Kidney (tissue), 22 donors: ENCODE measurements at places on chromosomes 12 and 14.
A peak's percentile ranks its signal among the peaks of the same experiment; 100 is the strongest.

- DNase-seq, result no peak
Measured at GRCh38 chr12:77537663-77538062, 293.0 kb upstream of the NAV3 start.

DNA sequence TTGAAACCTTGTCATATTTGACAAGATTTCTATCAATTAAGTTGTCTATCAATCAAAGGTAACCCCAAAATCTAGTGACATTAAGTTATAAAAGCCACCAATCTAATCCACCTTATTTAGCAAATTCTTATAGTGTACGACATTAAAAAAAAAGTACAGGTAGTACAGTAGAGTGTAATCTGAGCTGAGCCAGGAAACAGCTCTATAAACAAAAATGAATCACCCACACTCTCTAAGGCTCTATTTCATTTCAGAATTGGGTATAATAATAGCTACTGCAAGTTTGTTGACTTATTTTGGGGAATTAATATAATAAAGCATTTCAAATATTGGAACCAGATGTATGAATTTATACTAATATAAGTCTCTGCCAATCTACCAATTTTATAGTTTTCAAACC, 342.4 kb upstream of the FLRT2 start:
- DNase-seq, result no peak

GRCh38 chr14:98542316-98542715, 729.7 kb downstream of the BCL11B start:
- DNase-seq, result no peak

DNA sequence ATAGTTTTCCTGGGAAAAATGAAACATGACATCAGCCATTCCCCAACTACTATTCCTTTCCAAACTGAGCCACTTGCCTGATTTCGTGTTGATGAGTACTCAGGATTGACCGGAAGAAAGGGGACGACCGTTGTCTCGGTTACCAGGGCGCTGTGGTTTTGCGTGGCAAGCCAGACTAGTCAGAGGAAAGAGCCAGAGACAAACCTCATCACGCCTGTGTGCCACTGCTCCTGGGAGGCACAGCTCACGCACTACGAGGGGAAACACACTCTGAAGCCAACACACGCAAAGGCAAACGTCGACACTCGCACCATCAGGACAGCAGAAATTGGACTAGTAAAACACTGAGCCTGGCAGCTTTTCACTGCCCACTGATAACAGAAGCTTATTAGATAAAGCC, 35.0 kb downstream of the GIT2 start:
- no peak for DNase-seq

DNA sequence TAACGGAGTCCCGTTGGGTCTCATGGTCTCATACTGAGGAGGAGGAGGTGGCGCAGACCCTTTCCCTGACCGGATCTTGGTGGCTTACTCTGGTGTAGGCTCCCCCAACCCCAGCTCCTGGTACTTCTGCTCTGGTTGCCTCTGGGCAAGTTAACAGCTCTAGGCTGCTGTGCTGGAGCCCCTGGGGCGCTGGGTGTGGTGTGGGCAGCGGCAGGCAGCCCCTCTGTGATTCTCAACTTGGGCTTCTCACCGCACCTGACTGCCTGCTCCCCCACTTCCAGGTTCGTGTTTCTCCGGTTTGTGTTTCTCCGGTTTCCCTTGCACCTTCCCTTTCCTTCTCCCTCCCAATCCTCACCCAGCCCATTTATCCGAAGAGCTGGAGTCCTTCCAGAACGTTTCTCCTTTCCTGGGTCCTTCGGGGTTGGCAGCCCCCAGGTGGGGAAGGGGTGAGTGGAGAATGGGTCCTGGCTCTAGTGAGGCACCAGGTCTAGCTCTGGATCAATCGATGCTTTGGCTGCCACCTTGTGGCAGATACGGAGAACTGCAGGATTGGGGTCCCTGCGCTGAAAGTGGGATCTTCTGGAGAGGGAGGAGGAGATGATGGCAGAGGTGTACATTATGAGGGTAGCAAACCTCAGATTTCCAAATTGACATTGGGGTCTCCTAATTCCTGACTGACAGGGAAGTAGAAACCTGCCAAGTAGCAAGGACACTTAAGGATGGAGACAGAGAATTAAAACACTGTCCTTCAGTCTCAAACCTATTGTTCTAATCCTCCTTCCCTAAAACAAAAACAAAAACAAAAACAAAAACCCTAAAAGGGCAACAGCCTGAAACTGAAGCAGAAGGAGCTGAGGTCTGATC, 8.3 kb downstream of the CISTR start:
- DNase-seq, result peak; percentile 76

- DNase-seq, result no peak
Measured at GRCh38 chr14:70776197-70776596, 33.1 kb downstream of the MAP3K9 start.

GRCh38 chr12:89927226-89927698, 218.6 kb upstream of the ATP2B1 start:
- no peak for DNase-seq

DNA sequence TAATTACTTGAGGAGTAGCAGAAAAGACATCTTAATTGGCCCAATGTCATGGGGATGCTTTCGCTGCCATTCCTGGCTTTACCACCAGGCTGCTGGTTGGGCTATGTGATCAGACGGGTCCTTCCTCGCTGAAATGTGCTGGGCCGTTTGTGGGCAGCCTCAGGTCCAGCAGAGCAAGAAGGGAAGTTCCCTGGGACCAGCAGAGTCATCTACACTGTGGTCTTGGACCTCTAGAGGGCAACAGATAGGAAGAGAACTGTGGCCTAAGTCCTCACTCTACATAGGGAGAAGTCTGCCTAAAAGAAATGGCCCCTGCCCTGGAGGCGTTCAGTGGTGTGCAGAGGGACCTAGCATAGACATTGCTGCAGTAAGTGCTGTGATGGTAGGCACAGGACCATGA, 10.9 kb downstream of the EVL start:
- DNase-seq, result no peak

GRCh38 chr12:54019091-54019811, 9.0 kb upstream of the HOXC6 start:
- no peak for DNase-seq

DNA sequence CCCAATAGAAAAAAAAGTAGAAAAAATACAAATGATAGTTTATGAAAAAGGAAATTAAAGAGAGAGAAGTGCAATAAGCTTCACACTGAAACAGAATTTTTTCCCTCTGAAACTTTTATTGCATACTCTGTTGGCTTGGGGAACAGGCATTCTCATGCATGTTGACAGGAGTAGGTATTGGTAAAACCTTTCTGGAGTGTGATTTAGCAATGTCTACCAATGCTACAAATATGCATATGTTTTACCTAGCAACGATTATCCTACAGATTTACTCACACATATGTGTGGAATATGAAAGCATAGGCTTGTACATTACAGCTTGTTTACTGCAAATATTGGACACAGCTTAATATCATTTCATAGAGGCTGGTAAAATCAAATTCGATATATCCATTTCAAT, 125.7 kb upstream of the MYF6 start:
- no peak for DNase-seq

- no peak for DNase-seq
Measured at GRCh38 chr12:53539526-53539925, 32.2 kb upstream of the NPFF start.

DNA sequence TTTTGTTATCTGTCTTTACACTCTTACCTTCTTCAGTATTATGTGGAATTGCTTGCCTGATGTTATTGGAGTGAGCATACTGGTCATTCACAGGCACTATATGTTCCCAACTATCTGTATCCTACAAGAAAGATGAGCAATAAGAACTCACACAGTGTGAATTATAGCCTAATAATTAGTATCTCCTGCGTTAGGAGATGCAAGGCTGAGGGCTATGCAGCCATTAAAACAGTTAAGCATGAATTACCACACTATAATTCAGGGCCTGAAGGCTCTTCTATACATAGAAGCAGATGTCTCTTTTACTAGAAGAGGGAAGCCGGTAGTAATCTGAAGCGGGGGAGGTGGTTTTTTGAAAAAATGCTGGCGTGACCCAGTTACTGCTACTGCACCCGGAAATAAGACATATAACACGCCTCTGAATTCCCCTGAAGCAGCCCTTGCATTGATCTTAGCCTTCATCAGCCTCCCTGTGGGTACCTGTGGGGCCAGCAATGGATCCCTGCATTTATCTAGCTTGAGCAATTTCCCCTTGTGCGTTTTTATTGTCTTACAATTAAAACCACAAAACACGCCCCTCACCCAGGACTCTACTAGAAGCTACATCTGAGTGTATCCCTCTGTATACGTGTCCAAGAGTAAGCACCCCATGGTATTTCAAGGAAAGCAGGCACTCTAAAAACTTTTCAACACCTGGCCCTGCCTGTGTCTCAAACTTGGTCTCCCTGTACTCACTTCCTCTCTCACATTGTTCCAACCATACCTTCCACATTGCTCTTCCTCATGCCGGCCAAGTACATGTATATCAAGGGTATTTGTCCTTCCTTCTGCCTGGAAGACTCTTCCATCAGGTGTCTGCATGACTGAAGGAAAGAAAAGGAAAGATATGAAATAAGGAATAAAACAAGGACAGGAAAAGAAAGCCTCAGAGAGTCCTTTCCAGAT, 210.9 kb upstream of the ARID2 start:
- peak; percentile 43 for DNase-seq

DNA sequence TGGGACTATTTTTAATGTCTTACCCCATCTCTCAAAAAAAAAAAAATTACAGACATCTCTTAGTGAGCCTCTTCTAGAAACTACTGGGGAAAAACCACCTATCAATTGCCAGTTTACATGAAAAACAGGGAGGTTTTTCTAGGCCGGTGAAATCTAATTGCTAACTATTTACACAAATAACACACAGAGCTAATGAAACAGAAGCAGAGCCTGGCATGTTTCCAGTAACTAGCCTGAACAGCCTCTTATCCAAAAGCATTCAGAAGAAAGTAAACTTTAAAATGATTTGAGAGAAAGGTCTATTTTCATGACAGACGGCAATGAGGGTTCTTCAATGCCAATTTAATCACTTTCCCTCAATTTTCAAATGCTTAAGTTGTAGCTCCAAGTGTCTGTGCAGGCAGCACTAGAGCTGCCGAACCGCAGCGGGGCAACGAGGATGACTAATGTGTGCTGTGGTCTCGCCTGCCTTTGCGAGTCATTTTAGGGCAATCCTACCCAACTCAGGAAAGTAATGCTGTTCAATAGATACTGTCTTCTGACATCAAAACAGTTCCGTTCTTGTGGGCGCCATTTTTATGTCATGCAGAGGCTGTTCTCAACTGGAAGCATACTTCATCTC, 84.6 kb downstream of the SETD3 start:
- DNase-seq, result no peak

GRCh38 chr12:131065279-131065678, 111.6 kb downstream of the ADGRD1 start:
- no peak for DNase-seq

DNA sequence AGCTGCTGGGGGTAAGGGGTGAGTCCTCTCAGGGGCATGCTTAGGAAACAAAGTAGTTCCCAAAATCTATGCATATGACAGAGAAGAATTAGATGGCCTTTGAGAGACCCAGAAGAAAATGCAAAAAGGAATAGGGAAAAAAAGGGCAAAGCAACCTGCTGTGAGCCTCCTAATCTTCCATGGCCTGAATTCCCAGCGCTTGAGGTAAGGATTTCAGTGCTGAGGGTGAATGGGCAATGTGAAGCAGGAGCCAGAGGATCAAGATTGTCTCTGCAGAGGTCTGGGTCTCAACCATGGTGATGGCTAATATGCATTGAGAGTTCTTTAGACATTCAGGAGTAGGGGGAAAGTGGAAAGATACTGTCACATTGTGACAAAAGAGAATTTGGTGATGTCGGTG, 31.5 kb downstream of the GPR65 start:
- DNase-seq, result no peak

GRCh38 chr12:93798279-93799151, 121.3 kb downstream of the CRADD start:
- no peak for DNase-seq

DNA sequence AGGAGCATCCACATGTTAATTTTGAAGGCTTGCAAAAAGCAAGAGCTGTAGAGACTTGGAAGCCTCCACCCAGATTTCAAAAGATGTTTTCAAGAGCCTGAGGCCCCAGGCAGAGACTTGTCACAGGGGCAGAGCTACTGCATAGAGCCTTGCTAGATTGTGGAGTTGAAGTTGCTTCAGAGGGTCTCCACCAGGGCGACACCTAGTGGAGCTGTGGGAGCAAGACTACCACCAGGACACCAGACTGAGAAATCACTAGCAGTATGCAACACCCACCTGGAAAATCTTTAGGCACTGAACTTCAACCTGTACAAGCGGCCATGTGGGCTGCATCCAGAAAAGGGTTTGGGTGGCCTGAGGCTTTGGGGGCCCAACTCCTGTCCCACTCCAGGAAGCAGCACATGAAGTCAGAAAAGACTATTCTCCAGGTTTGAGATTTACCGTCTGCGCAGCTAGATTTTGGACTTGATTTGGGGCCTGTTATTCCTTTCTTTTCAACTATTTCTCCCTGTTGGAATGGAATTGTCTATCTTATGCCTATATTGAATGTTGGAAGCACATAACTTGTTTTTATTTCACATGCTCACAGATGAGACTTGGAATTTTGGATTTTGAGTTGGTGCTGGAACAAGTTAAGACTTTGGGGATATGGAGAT, 508.6 kb downstream of the FLRT2 start:
- DNase-seq, result peak; percentile 50

DNA sequence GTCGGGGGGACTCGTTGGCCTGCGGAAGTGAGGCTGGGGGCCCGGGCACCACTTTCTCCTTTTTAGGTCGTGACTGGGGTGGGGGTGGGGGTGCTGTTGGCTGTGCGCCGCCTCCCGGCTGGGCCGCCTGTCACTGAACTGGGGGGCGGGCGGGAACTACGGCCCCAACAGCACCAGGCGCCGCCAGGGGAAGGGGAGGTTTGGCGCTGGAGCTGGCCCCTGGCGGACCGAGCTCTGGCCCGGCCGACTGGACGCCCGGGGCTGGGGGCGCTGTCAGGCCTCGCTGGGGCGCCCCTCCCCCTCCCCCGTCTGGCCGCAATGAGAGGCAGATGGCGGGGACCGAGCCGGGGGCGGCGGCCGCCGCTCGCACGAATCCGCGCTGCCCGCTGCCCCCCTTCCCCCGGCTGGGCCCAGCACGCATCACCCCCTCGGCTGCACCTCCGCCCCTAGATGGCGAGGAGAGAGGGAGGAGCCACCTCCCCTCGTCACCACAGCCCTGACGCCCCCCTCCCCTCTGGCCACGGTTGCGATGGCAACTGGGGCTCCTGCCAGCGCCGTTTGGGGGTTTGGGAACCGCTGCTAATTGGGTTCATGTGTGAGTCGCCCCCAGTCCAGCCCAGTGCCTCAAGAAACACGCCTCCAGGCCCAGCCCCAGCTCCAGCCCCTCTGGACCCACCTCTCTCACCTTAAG, 723 bp downstream of the NFATC4 start:
- DNase-seq, result peak; percentile 93

DNA sequence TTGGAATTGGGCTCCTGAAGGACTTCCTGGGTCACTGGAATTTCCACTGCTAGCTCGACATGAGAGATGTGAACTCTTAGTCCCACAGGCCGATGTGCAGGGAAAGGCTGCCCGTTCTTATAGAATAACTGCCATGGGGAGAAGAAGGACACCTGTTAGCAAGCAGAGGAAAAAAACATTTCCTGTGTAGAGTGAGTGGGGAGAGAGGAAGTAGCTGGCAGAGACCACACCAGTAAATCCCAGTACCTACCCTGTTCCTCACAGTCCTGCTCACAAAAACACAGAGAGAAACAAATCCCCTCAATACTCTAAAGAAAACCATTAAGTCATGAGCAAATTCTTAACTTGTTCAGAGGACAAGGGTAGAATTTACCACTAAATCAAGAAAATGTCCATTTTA, 29.5 kb downstream of the AREL1 start:
- DNase-seq, result no peak

GRCh38 chr12:48937170-48937569, 11.9 kb upstream of the FKBP11 start:
- DNase-seq, result no peak

GRCh38 chr14:37116933-37117849, 55.2 kb downstream of the SLC25A21 start:
- no peak for DNase-seq
